ENCODE measurements at places on chromosomes 7 and 10. TPM values are rescaled to one million over a fixed set of nuclear protein-coding genes. Genes with fewer than 3 reads are reported as not detected.

The SYT15B gene
- polyA plus RNA-seq, result not detected

The TMEM236 gene
- 0.02 TPM for polyA plus RNA-seq

The TFPI2 gene
- polyA plus RNA-seq, result not detected

DNA sequence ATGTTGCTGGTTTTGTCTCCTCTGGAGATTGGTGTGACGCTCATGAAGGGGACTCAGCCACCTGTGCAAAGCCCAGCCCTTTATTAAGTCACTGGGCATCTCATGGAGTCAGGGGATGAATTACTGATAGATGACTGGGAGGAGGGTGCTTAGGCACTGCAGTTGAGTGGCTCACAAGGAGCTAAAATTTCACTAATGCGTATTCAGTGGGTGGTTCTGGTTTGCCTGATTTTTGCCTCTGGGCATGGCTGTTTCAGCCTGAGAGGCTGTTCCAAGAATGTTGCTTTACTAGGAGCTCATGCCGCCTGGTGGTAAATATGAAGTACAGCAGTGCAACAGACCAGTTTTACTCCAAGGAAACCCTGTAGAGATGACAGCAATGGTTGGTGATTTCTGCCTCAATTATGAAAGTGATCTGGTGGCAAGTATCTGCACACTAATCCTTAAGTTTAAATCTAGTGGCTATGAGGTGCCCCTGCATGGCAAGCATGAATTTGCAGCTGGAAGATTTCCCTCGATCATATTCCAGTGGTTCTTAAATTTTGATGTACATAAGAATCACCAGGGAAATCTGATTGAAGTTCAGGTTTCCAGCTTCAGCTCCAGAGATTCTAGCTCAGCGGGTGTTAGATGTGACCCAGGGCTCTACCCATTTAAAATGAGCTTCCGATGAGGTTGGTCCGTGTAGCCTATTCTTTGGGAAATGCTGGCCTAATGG, 19.9 kb downstream of the ACTA2 start:
- peaks cover 5% of the 10 kb centered on the region for H3K4me1 ChIP-seq
- peak; percentile 35 for DNase-seq
- H3K27ac ChIP-seq, result no peak overlapping the region
- H3K36me3 ChIP-seq, result no peaks in the 10 kb centered on the region
- no peak overlapping the region for H3K4me3 ChIP-seq
- H3K27me3 ChIP-seq, result no peaks in the 10 kb centered on the region

DNA sequence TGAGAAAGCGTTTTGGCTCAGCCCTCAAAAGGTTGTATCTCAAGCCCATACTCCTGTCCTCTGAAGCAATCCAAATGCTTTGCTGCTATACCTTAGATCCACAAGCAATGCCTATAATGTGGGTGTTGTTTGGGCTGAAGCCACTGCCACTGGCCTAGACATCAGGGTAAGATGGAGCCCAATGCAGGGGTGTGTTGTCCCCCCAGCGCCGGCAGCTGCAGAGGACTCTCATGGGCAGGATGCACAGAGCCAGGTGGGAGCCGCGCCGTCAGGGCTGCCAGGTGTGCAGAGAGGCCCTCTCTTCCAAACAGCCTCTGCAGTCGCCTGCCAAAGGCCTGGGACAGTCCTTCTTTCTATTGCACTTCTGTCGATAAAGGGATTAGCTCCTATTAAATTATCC, 205.2 kb upstream of the SHH start:
- no peaks in the 10 kb centered on the region for H3K36me3 ChIP-seq
- no peak for DNase-seq
- H3K27ac ChIP-seq, result no peak overlapping the region
- H3K4me3 ChIP-seq, result no peak overlapping the region
- H3K27me3 ChIP-seq, result no peaks in the 10 kb centered on the region

- H3K36me3 ChIP-seq, result no peaks in the 10 kb centered on the region
- H3K27me3 ChIP-seq, result no peaks in the 10 kb centered on the region
- no peak for DNase-seq
- no peak overlapping the region for H3K4me3 ChIP-seq
Measured at GRCh38 chr7:158432369-158433341, 155.0 kb downstream of the PTPRN2 start.

DNA sequence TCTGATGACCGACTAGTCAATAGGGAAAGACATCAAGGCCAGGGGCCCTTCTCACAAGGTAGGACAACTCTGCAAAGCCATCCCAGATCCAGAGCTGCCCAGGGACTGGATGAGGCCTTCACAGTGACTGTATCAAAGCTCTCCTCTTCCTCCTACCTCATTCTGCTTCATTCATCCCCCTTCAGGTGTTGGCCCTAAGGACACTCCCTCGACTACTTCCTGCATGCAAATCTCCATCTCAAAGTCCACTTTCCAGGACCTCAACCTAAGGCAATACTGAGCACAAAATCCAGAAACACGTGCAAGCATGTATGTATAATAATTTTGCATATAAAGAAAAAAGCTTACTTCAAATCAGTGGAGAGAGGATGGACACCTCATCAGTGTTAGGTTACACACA, 25.1 kb downstream of the DPY19L1 start:
- no peaks in the 10 kb centered on the region for H3K27me3 ChIP-seq
- H3K36me3 ChIP-seq, result no peaks in the 10 kb centered on the region
- no peak for DNase-seq

DNA sequence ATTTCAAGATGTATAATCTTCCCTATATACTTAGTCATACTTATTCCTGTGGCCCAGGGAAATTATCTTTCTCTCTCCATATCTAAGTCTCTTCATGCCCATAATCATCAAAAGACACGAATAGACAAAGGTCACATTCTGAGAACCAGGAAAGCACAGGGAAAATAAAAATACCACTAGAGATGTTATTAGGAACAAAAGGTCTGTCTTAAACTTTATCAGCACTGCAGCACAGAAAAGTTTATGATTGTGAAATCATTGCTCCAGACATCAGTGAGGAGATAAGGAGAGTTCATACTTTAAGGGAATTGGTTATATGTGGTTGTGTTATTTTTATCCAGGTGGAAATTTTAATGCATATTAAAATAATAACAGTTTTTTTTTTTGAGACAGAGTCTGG, 974.6 kb upstream of the CELF2 start:
- no peaks in the 10 kb centered on the region for H3K27me3 ChIP-seq
- DNase-seq, result no peak
- H3K36me3 ChIP-seq, result no peaks in the 10 kb centered on the region
- H3K4me1 ChIP-seq, result no peaks in the 10 kb centered on the region

- H3K4me1 ChIP-seq, result no peaks in the 10 kb centered on the region
- DNase-seq, result no peak
- H3K27ac ChIP-seq, result no peak overlapping the region
- no peaks in the 10 kb centered on the region for H3K36me3 ChIP-seq
- no peak overlapping the region for H3K4me3 ChIP-seq
- H3K27me3 ChIP-seq, result no peaks in the 10 kb centered on the region
Measured at GRCh38 chr10:20166096-20166675, 350.0 kb downstream of the PLXDC2 start.
